ENCODE measurements at places on chromosomes 5 and 9.

DNA sequence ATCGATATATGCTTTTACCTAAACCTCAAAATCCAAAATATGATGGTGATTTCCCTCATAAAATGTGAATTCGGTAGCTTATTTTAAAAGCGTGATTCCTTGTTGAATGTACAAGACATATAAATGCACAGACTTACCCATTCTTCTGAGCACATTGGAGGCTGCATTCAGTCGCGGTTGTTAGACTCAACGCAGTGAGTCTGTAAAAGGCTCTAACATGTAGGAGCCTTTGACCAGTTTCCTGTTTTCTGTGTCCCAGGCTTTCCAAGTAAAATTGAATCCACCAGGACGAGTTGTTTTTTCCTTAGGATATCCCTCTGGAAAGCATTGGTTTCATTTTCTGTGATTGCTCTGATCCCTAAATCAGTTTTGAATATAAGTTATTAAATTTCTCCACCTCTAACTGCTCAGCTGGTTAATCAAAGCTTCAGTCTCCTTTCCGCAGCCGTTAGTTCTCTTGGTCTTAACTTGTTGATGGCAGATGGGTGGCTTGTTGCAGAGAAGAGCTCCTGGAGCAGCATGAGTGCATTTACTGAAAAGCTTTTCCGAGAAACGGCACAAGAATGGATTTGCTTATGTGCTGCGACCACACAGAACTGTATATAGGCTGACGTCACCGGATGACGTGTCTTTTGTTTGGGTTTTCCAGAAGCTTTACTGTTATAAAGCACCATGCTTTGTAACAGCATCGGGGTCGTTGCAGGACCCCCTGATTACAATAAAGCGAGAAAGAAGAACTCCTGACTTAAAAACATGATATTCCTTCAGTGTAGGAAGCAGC lies at the start of gene LRRTM2:
Gene LRRTM2 (minus strand): TSS at position 565 of the 781 bp plus-strand sequence. CDS start 424 bp downstream, at position 141.
- peak; percentile 74 for DNase-seq

- no peak for DNase-seq
These were observed 138.2 kb upstream of the ARRDC3 start for GRCh38 chr5:91521334-91521733.

DNA sequence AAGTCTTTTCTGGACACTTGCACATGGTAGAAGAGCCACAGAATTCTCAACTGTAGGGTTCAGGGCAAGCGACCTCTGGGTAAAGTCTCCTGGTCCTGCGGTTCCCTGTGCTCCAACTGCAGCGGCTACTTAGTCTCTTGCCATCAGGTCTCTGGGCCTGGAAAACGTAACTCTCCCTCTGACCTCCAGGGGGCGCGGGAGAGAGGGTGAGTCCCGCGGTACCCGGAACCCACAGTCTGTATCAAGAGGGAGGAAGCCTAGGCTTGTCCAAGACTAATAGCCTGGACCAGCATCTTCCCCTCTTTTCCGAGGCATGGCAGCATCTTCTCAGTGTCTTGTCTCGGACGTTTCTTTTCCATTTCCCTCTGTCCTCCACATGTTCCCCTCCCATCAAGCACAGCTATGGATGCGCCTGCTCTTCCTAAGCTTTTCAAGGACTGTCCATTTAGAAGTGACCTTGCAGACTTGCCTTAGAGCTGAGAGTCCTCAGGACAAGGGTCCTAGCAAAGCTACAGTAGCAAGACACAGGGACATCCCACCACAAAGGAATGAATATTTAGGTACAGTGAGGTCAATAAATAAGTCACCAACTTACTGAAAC lies 59.3 kb downstream of the FSTL4 start:
- DNase-seq, result peak; percentile 60

GRCh38 chr9:77899679-77900354 lies 131.8 kb downstream of the GNAQ start:
- no peak for DNase-seq

- DNase-seq, result no peak
These were observed 28.8 kb downstream of the ASS1 start for GRCh38 chr9:130473566-130473965.

DNA sequence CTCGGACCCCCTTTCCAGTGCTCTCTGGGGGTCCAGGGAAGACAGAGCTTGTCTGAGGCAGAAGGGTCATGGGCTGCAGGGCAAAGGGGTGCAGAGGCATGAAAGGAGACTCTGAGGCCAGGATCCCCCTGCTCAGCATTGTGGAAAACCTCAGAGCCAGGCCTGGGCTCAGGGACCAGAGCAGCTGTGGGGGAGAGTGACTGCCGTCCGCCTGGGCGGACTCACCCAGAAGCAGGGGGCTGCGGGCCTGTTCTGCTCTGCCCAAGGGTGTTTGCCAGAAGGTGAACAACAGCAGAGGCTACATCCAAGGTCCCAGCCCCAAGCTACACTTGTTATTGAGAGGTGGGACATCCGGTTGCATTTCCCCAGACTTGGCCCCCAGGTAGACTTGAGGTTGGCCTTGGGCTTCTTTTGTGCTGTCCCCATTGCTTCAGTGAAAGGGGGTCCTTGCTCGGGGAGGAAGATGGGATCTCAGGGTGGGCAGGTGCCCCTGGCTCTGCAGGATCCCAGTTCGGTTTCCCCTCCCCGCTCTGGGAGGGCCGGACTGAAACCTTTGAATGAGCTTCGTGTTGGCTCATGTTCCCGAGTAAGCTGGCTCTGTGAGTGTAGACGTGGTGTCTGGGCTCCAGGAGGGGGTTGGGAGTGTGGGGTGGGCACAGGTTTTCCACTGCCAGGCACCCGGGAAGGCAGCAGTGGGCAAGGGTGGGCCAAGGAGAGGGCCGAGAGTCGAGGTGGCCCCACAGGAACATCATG lies 92.1 kb downstream of the COL5A1 start:
- DNase-seq, result no peak

DNA sequence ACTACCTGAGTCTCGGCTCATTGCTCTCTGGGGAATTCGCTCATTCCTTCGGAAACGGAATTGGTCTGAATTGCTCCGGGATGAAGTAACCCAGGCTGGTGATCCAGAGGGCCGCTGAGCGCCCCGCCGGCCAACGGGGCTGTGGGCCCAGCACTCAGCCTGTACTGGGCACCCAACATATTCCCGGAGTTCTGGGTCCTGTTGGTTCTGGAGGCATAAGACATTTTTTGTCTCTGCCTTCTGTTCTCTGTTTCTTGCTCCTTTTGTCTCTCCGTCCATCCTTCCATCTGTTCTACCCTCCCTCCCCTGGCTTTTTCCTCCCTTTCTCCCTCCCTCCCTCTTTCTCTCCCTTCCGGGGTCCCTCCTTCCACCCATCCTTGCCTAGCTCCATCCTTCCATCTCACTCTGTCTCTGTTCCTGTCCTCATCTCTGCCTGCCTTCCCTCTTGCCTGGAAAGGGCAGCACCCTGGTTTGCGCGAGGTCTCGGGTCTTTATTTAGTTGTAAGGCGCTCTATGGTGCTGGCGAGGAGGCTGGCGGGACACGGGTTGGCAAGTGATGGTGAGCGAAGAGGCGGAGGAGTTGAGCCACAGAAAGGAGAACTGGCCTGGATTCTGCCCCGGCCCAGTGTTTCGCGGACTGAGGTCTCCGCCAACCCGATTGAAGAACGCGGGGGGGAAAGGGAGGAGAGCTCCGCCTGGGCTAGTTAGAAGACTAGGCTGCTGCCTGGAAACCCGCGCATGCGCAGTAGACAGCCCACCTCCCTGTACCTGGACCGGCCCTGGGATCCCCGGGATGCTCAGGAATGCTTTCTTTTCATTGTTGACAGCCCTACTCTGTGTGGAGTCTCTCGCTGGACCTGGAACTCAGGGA lies 1468.0 kb downstream of the FOXD4L5 start:
- DNase-seq, result peak; percentile 91

DNA sequence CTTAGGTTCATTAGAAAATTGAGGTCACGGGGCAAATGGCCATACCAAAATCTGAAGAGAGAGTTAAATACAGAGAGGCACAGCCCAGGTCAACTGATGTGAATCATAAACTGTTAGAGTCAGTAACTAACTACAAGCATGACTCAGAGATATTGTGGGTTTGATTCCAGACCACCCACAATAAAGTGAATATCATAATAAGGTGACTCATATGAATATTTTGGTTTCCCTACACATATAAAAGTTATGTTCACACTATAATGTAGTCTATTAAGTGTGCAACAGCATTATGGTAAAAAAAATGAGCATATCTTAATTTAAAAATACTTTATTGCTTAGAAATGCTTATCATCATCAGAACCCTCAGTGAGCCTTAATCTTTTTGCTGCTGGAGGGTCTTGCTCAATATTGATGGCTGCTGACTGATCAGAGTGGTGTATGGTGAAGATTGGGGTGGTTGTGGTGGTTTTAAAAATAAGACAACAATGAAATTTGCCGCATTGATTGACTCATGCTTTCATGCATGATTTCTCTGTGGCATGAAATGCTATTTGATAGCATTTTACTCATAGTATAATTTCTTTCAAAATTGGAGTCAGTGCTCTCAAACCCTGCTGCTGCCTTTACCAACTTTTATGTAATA lies 53.1 kb upstream of the EDIL3 start:
- DNase-seq, result no peak

- no peak for DNase-seq
These were observed 141.1 kb downstream of the ENC1 start for GRCh38 chr5:74499256-74500050.

DNA sequence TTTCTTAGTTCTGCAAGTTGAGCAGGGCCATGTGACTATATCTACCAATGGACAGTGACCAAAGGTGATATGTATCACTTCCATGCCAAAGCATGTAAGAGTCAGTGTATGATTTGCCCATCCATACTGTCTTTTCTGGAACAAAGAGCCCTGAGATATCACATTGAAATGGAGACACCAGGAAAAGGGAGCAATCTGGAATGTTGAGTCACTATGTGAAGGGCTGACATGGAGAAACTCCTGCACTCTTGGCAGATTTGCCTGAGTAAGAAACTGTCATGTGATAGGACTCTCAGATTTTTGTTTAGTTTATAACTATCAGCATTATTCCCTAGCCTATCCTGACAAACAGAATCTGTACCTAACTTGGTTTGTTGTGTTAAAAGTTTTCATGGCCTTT lies 29.8 kb upstream of the TMEM161B start:
- no peak for DNase-seq

Data from SK-N-DZ (cell line).